ENCODE measurements at places on chromosomes 11 and 22. TPM values are rescaled to one million over a fixed set of nuclear protein-coding genes. Genes with fewer than 3 reads are reported as not detected.

SLC25A17 gene
- 28.5 TPM for total RNA-seq

MS4A7 gene
- total RNA-seq, result not detected

- no peak for DNase-seq
Observed at GRCh38 chr22:49208004-49208402, 619.7 kb downstream of the BRD1 start.

DNA sequence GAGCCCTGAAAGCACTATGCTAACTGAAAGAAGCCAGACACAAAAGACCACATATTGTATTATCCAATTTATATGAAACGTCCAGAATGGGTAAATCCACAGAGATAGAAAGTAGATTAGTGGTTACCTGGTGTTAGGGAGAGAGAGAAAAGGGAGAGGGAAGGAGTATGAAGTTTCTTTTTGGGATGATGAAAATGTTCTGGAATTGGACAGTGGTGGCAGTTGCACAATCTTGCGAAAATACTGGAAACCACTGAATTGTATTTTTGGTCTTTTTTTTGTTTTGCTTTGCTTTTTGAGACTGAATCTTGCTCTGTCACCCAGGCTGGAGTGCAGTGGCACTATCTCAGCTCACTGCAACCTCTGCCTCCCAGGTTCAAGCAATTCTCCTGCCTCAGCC lies 63.5 kb downstream of the MRTFA start:
- no peak for DNase-seq

DNA sequence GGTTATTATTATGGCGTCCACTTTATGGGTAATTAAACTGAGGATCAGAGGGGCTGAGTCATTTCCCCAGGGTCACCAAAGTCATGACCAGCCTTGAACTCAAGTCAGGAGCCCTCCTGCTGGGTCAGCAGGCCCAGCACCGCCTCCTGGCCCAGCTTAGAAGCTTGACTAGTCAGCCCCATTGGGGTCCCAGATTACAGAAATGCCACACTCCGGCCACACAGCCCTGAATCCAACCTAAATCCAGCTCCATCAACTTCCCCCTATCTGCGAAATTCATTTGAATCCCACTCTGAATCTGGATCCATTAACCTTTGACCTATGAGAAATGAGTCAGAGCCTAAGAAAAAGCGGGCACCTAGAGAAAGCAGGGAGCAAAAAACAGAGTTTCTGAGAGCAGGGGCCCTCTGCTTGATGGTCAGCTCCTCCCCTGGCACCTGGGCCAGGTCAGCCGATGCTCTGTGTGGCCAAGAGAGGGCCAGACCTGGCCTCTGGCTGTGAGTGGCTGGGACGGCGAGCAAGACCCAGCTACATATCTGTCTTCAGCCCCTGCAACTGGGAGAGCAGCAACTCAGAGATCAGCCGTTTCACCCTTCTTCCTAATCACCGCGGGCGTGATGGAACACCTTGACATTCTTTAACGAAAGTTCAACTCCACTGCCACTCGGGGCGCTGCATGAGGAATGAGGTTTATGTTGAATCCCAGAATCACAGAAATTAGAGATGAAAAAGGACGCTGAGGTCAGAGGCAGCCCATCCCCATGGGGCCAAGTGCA lies 196.1 kb downstream of the TRIM29 start:
- no peak for DNase-seq

DNA sequence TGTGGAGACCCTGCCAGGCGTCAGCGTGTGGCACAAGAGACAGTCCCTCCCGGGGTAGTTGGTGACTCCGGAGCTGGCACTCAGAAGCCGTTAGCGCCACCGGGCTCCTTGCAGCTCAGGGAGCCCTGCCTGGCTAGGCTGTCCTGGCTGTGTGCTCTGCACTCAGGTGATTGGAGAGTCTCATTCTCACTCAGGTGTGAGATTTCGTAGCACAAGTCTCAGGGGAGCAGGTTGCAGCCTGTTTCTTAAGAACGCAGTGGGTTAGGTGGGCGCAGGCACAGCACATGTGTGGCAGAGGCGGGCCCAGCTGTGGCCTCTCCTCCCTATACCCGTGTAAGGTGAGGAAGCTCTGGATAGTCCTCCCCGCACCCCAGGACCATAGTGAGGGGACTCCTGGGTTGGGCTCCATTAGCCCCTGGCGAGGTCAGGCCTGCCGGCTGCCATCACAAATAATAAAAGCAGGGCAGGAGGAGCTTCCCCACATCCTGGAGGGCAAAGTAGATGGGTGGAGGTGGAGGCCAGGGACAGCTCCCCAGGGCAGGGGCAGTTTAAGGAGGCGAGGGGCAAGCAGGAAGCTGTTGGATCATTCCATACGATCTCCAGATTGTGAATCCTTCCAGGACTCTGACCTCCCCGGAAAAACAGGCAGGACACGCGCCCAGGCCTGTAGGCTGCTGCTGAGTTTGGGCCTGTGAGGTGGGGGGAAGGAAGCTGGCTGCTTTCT lies 39.4 kb downstream of the SBF1 start:
- no peak for DNase-seq

- DNase-seq, result no peak
Observed at GRCh38 chr11:76526878-76527277, 82.1 kb downstream of the EMSY start.

Measured in HFFc6 (cell line).